ENCODE measurements at places on chromosomes 6 and 20. TPM values are rescaled to one million over a fixed set of nuclear protein-coding genes. Genes with fewer than 3 reads are reported as not detected.
A peak's percentile ranks its signal among the peaks of the same experiment; 100 is the strongest.

- H3K4me3 ChIP-seq, result no peak overlapping the region
- H3K27me3 ChIP-seq, result no peaks in the 10 kb centered on the region
Measured at GRCh38 chr6:89260310-89260709, 43.2 kb upstream of the GABRR1 start.

DNA sequence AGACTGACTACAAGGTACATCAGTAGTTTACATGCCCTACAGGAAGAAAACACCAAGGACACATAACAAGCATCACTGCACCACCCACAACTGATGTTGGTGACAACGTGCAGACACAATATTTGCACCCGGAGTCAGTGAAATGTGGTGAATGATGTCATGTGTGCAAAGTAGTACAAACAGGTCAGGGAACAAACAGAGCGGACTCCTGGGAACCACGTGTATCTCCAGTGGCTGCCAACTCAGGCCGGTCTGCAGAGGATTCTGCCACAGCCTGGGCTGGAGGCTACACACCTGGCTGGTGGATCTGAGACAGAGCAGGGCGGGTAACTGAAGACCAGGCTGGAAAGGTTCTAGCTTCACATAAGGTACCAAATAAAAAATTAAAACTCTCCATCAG lies 28.2 kb upstream of the RPS6KA2 start:
- DNase-seq, result no peak
- H3K4me1 ChIP-seq, result peaks cover 9% of the 10 kb centered on the region
- no peaks in the 10 kb centered on the region for H3K36me3 ChIP-seq
- H3K27ac ChIP-seq, result no peak overlapping the region

- H3K4me3 ChIP-seq, result no peak overlapping the region
- peaks cover 2% of the 10 kb centered on the region for H3K27me3 ChIP-seq
- H3K36me3 ChIP-seq, result no peaks in the 10 kb centered on the region
- H3K27ac ChIP-seq, result no peak overlapping the region
- no peak for DNase-seq
- H3K4me1 ChIP-seq, result no peaks in the 10 kb centered on the region
Measured at GRCh38 chr6:22248513-22249308, 48.1 kb downstream of the PRL start.

DNA sequence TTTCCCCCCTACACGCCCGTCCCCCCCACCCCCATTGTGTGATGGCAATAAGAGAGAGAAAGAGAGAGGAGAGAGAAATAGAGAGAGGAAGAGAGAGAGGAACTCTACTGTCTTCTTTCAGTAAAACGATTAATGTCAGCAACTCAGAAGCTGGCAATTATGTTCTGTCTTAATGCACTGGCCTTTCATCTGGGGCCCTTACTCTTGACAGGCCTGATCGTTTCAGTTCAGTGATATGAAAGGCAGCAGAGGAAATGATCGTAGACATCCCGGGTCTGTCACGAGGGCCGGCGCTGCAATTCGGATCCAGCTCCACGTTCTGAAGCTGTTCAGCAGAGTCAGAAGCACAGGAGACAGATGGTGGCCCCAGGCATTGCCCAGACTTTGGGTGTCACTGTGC lies 308.9 kb downstream of the ZNF217 start:
- DNase-seq, result no peak
- H3K27ac ChIP-seq, result no peak overlapping the region
- H3K27me3 ChIP-seq, result peaks cover 3% of the 10 kb centered on the region
- H3K4me3 ChIP-seq, result no peak overlapping the region
- H3K36me3 ChIP-seq, result peaks cover 6% of the 10 kb centered on the region
- H3K4me1 ChIP-seq, result no peaks in the 10 kb centered on the region

GRCh38 chr20:22491194-22491505 lies 93.2 kb downstream of the FOXA2 start:
- no peaks in the 10 kb centered on the region for H3K4me1 ChIP-seq
- peaks cover 4% of the 10 kb centered on the region for H3K27me3 ChIP-seq
- no peaks in the 10 kb centered on the region for H3K36me3 ChIP-seq
- H3K4me3 ChIP-seq, result no peak overlapping the region

GRCh38 chr6:35282472-35282871 lies 15.1 kb upstream of the DEF6 start:
- DNase-seq, result no peak
- no peaks in the 10 kb centered on the region for H3K4me1 ChIP-seq
- no peaks in the 10 kb centered on the region for H3K27me3 ChIP-seq
- peaks cover 32% of the 10 kb centered on the region for H3K36me3 ChIP-seq

- H3K4me1 ChIP-seq, result no peaks in the 10 kb centered on the region
- peaks cover 50% of the 10 kb centered on the region for H3K36me3 ChIP-seq
- H3K4me3 ChIP-seq, result no peak overlapping the region
- H3K27me3 ChIP-seq, result no peaks in the 10 kb centered on the region
- no peak overlapping the region for H3K27ac ChIP-seq
Measured at GRCh38 chr20:18313411-18313810, 25.1 kb downstream of the ZNF133 start.

GRCh38 chr6:10300071-10300470 lies 114.8 kb downstream of the TFAP2A start:
- H3K27me3 ChIP-seq, result peaks cover 5% of the 10 kb centered on the region
- H3K4me3 ChIP-seq, result no peak overlapping the region

- peak overlapping the region; percentile 91 for H3K27ac ChIP-seq
- H3K36me3 ChIP-seq, result peaks cover 30% of the 10 kb centered on the region
- peak overlapping the region; percentile 80 for H3K4me3 ChIP-seq
Measured at GRCh38 chr6:111874025-111874415, 768 bp upstream of the FYN start.

- peaks cover 7% of the 10 kb centered on the region for H3K4me1 ChIP-seq
- H3K27ac ChIP-seq, result no peak overlapping the region
- no peaks in the 10 kb centered on the region for H3K27me3 ChIP-seq
- DNase-seq, result no peak
- H3K36me3 ChIP-seq, result peaks cover 28% of the 10 kb centered on the region
Measured at GRCh38 chr6:15606347-15606746, 56.5 kb downstream of the DTNBP1 start.

DNA sequence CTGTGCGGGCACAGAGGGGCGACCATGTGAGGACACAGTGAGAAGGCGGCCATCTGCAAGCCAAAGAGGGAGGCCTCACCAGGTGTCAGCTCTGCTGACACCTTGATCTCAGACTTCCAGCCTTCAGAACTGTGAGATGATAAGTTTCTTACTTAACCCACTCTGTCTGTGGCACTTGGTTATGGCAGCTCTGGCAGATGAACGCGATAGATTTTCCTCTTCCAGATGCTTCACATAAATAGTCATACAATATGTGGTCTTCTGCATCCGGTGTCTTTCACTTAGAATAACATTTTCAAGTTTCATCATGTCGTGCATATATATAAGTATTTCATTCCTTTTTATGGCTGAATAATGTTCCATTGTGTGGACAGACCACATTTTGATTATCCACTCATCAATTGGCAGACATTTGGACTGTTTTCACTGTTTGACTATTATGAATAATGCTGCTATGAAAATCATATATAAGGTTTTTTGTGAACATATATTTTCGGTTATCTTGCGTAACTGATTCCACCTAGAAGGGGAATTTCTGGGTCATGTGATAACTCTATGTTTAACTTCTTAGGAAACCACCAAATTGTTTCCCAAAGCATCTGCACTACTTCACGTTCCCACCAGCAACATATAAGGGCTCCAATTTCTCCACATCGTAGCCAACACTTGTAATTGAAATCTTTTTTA lies 30.2 kb downstream of the PRR18 start:
- no peak overlapping the region for H3K4me3 ChIP-seq
- no peak for DNase-seq
- no peak overlapping the region for H3K27ac ChIP-seq
- peaks cover 4% of the 10 kb centered on the region for H3K27me3 ChIP-seq
- H3K36me3 ChIP-seq, result no peaks in the 10 kb centered on the region

DNA sequence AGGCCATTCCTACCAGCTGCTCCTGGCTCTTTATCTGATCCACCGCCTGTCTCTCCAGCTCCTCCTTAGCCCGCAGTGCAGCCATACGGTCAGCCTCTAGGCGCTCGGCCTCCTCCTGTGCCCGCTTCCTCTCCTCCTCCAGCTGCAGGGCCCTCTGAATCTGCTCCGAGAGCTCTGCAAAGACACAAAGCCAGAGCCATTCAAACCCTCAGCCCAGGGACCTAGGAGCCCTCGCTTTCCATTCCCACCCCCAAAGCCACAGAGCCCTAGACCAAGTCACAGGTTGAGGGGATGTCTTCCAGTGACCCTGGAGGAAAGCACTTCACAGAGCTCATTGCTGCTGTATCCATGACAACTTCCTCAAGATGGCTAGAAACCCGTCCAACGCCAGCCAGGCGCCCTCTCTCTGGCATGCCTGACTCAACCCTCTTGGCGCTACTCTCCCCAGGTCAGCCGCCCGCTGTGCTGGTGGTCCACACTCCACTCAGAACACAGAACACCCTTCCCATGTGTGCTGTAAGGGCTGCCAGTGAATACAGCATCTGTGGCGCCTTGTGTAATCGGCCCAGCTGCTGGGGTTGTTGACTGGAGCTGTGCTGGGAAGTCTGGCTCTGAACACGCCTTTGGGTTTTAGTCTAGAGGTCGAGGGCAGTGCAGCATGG lies 49.3 kb downstream of the EZR start:
- peak overlapping the region; percentile 70 for H3K27ac ChIP-seq
- H3K4me1 ChIP-seq, result peaks cover 44% of the 10 kb centered on the region

- no peak overlapping the region for H3K27ac ChIP-seq
- H3K4me1 ChIP-seq, result no peaks in the 10 kb centered on the region
- no peak overlapping the region for H3K4me3 ChIP-seq
- no peak for DNase-seq
- no peaks in the 10 kb centered on the region for H3K27me3 ChIP-seq
Measured at GRCh38 chr6:143707697-143708096, 29.9 kb downstream of the PHACTR2 start.

DNA sequence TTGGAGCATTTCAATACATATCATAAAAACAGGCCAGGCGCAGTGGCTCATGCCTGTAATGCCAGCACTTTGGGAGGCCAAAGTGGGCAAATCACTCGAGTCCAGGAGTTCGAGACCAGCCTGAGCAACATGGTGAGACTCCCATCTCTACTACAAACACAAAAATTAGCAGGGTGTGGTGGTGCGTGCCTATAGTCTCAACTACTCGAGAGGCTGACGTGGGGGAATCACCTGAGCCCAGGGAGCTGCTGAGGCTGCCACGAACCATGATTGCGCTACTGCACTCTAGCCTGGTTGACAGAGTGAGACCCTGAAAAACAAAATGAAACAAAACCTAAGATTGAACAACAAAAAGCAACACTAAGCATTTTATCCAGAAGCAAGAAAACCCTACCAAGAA lies 47.2 kb downstream of the BACH2 start:
- peak; percentile 76 for DNase-seq
- H3K27ac ChIP-seq, result peak overlapping the region; percentile 99
- H3K27me3 ChIP-seq, result no peaks in the 10 kb centered on the region
- H3K4me3 ChIP-seq, result peak overlapping the region; percentile 34
- H3K4me1 ChIP-seq, result peaks cover 86% of the 10 kb centered on the region

- no peak for DNase-seq
- H3K36me3 ChIP-seq, result no peaks in the 10 kb centered on the region
- no peak overlapping the region for H3K27ac ChIP-seq
- peaks cover 6% of the 10 kb centered on the region for H3K4me1 ChIP-seq
- no peaks in the 10 kb centered on the region for H3K27me3 ChIP-seq
Measured at GRCh38 chr6:136737871-136738691, 54.2 kb downstream of the MAP3K5 start.

DNA sequence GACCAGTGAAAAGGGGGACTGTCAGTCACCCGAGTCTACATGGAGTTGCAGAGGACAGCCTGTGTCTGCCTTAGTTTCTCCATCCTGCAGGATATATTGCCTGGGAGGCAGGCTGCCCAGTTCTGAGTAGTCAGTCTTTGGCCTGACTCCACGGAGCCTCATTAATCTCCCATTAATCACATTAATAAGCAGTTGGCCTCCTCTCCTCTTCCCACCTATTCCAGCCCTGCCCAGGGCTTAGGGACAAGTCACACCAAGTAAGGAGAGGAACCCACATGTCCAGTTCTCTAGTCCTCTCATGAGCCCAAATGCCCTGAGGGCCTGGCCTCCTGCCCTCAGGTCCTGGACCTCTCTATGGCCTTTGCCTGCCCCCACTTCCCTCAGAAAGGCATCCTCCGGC lies 1.3 kb upstream of the MUCL3 start:
- no peak for DNase-seq
- H3K4me1 ChIP-seq, result no peaks in the 10 kb centered on the region
- no peak overlapping the region for H3K4me3 ChIP-seq
- no peaks in the 10 kb centered on the region for H3K36me3 ChIP-seq

DNA sequence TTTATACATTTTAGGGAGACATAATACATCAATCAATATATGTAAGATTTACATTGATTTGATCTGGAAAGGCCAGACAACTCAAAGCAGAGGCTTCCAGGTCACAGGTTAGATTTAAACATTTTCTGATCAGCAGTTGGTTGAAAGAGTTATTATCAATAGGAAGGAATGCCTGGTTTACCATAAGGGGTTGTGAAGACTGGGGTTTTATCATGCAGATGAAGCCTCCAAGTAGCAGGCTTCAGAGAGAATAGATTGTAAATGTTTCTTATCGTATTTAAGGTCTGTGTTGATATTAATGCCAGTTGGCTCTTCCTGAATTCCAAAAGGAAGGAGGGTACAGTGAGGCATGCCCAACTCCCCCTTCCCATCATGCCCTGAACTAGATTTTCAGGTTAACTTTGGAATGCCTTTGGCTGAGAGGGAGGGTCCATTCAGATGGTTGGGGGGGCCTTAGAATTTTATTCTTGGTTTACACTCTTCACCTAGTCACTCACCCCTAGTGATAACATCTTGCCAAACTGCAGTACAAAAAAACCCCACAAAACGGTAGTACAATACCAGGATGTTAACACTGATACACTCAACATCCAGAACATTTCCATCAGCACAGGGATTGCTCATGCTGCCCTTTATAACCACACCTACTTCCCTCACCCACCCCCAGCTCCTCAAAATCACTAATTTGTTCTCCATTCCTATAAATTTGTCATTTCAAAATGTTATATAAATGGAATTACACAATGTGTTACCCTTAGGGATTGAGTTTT lies 259.6 kb upstream of the PLN start:
- peaks cover 2% of the 10 kb centered on the region for H3K4me1 ChIP-seq
- H3K27ac ChIP-seq, result no peak overlapping the region
- H3K4me3 ChIP-seq, result no peak overlapping the region
- DNase-seq, result no peak
- H3K36me3 ChIP-seq, result no peaks in the 10 kb centered on the region

GRCh38 chr6:166774292-166774691 lies 147.2 kb upstream of the RPS6KA2 start:
- H3K4me3 ChIP-seq, result no peak overlapping the region
- no peak overlapping the region for H3K27ac ChIP-seq
- DNase-seq, result no peak

Gene MLN
- total RNA-seq, result not detected

All from activated CD4-positive, alpha-beta T cell treated with anti-CD3 and anti-CD28 coated beads for 36 hours (primary cell).